GM12891 (cell line): ENCODE measurements at places on chromosomes 3 and 15.

DNA sequence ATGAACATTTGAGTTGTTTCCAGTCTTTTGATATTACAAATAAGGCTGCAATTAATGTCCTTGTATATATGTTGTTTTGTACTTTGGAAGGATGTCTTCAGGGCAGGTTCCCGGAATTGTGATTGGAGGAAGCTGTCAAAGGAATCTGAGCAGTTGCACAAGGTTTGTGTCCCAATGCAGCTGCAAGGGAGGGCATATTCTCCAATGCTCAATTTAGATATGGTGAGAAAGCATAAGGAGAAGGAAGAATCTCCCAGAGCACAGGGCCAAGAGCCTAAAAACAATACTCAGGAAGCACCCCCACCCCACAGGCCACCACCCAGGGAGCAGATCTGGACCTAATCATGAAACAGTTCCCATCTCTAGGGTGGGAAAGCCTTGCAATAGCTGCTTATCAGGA lies 228.0 kb upstream of the LRRFIP2 start:
- no peak for DNase-seq

DNA sequence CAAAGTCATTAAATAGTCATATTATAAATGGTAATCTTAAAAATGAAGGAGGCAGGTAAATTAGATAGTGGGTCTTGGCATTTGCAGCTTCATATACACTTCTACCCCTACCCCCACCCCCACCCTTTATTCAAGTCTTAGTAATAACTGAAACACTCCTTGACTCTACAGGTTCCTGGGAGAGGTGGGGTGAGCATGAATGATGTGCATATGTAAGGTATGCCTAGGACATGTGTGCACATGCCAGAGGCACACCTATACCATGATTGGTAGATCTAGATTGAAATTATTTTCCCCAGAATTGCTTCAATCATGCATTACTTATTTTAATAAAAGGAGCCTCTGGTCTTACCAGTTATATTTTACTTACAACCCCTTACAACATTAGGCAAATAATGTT lies 40.1 kb upstream of the PDCD6IP start:
- DNase-seq = no peak

GRCh38 chr15:91973481-91973880 lies 120.0 kb downstream of the SLCO3A1 start:
- no peak for DNase-seq

DNA sequence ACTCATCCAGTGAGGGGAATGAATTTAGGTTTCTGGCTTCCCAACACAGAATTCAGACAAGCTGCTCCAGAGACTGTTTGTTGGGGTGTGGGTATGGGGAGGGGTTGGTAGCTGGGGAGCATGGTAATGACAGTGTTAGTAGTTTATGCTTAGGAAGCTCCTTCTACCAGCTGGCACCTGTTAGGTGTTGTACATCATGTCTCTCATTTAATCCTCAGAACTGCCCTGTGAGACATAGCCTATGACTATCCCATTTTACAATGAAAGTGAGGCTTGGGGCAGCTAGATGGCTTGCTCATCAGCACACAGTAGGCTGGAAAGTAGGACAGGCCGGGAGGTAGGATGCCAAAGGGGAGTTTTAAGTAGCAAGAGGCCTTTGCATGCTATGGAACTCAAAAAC lies 2.5 kb downstream of the EIF4E3 start:
- DNase-seq = no peak

- no peak for DNase-seq
These were observed 16.9 kb upstream of the LRRC31 start for GRCh38 chr3:169886671-169887070.
